ENCODE measurements at places on chromosomes 12 and 14. TPM values are rescaled to one million over a fixed set of nuclear protein-coding genes. Genes with fewer than 3 reads are reported as not detected.

POMT2 gene
- total RNA-seq: 19.7 TPM

C2CD5 gene
- total RNA-seq: 19.5 TPM

GRCh38 chr12:67496581-67496980 is 152.0 kb upstream of the DYRK2 start:
- DNase-seq: no peak

GRCh38 chr12:71664411-71665089 is 449 bp downstream of the THAP2 start:
- no peak for DNase-seq

DNA sequence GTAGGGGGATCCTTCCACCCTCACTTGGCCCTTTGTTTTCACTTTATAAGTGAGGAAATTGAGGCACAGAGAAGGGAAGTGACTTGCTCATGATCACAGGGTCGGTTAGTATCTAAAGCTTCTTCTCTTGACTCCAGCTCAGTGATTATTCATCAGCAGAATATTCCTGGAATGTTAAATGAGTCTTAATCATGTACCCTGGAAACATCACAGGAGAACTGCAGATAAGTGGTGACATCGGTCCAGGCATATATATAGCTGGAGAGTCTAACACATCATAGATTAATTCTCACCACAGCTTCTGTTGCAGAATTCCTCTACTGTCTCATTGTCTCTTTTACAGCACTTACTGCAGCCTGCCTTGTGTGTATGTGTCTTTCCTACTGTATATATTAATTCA is 69.9 kb downstream of the PAH start:
- no peak for DNase-seq

GRCh38 chr14:22225516-22226140 is 363.4 kb downstream of the DAD1 start:
- no peak for DNase-seq

DNA sequence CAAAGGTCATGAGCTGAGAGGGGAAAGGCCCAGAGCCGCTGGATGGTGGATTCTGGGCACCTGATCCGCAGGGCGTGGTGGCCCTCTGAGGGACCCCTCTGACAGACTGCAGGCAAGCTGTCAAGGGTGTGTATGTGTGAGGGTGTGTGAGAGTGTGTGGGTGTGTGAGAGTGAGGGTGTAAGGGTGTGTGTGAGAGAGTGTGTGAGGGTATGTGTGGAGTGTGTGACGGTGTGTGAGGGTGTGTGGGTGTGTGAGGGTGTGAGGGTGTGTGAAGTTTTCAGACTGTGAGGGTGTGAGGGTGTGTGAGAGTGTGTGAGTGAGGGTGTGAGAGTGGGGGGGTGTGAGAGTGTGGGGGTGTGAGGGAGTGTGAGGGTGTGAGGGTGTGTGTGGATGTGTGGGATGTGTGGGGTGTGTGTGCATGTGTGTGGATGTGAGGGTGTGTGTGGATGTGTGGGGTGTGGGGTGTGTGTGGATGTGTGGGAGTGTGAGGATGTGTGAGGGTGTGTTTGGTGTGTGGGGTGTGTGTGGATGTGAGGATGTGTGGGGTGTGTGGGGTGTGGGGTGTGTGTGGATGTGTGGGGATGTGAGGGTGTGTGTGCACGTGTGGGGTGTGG is 156.7 kb downstream of the TMEM121 start:
- DNase-seq: no peak

All from Right ventricle myocardium superior (tissue), 1 donor.